ENCODE measurements at places on chromosomes 1 and 21. TPM values are rescaled to one million over a fixed set of nuclear protein-coding genes. Genes with fewer than 3 reads are reported as not detected.

The KIRREL1 gene
- total RNA-seq: 178 TPM

The OR2L5 gene
- not detected for total RNA-seq

DNA sequence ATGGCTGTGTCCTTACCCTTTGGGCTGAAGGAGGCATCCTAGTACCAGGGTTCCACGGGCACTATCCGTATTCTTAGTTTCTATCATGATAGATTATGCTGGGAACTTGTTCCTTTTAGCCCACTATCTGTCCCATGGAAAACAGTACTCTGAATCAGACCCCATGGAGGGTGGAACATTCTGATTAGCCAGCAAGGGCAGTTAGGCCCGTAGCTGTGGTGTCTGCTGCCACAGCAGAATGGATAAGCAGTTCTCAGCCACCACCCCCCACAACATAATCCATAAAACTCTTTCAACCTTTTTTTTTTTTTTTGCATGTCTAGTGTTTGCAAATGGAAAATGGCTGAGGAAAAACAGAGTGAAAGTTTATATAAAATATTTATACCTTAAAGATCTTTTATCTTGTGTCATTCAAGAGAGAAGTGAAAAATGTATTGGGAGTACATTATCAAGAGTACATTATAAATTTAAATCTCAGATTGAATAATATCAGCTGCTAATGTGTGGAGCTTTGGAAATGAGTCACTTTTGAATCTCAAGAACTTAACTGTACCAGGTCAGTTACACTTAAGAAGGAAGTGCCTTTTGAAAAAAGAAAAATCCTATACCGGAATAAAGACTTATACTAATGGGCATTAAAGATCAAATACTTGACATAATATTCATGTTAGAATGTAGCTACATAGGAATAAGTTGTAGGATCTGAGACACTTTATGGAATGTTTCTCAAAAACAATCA is 80.3 kb downstream of the NFIA start:
- peaks cover 46% of the 10 kb centered on the region for H3K4me1 ChIP-seq
- H3K27ac ChIP-seq: peak overlapping the region; percentile 3
- H3K27me3 ChIP-seq: no peaks in the 10 kb centered on the region
- H3K36me3 ChIP-seq: peaks cover 12% of the 10 kb centered on the region
- H3K4me3 ChIP-seq: no peak overlapping the region

DNA sequence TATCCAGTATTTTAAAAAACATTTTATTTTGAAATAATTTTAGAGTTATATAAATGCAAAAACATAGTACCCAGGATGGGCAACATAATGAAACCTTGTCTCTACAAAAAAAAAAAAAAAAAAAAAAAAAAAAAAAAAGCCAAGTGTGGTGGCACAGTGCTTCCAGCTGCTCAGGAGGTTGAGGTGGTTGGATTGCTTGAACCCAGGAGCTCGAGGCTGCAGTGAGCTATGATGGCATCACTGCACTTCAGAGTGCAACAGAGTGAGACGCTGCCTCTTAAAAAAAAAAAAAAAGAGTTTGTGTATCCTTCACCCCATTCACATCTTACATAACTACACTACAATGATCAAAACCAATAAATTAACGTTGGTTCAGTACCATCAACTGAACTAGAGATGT is 115.6 kb upstream of the KIF26B start:
- peak overlapping the region; percentile 8 for H3K27ac ChIP-seq
- no peak for DNase-seq
- H3K4me3 ChIP-seq: no peak overlapping the region
- H3K4me1 ChIP-seq: peaks cover 18% of the 10 kb centered on the region

- peaks cover 1% of the 10 kb centered on the region for H3K27me3 ChIP-seq
- no peak for DNase-seq
- no peaks in the 10 kb centered on the region for H3K36me3 ChIP-seq
- H3K27ac ChIP-seq: peak overlapping the region; percentile 35
- H3K4me1 ChIP-seq: peaks cover 28% of the 10 kb centered on the region
These were observed 6.5 kb downstream of the CAPN9 start for GRCh38 chr1:230753586-230754251.

- no peak for DNase-seq
- no peaks in the 10 kb centered on the region for H3K27me3 ChIP-seq
- no peak overlapping the region for H3K4me3 ChIP-seq
- peaks cover 29% of the 10 kb centered on the region for H3K36me3 ChIP-seq
These were observed 1.8 kb downstream of the NPPA start for GRCh38 chr1:11845641-11846335.

DNA sequence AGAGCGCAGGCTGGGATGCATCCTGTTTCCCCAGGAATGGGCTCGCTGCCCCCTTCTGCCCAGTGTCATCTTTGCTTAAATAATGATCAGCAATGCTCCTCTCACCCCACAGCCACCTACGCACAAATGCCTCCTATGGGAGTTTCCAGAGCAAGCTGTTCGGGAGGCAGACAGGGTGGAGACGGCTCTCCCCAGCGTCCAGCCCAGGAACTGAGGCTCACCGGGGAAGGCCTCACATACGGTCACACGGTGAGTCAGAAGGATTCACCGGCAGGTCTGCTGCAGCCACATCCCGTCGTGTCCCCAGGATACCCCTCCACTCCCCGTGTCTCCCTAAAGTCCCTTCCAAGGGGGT is 40.3 kb upstream of the RUNX3 start:
- H3K27me3 ChIP-seq: peaks cover 3% of the 10 kb centered on the region
- DNase-seq: no peak
- H3K4me3 ChIP-seq: no peak overlapping the region
